ENCODE measurements at places on chromosomes 6 and 20. TPM values are rescaled to one million over a fixed set of nuclear protein-coding genes. Genes with fewer than 3 reads are reported as not detected.

The LHFPL5 gene
- not detected for total RNA-seq

The MLN gene
- total RNA-seq: not detected

- H3K27ac ChIP-seq: no peak overlapping the region
- peaks cover 9% of the 10 kb centered on the region for H3K4me1 ChIP-seq
- H3K27me3 ChIP-seq: no peaks in the 10 kb centered on the region
- H3K4me3 ChIP-seq: no peak overlapping the region
- DNase-seq: no peak
Observed at GRCh38 chr6:170221753-170222400, 69.0 kb downstream of the DLL1 start.

DNA sequence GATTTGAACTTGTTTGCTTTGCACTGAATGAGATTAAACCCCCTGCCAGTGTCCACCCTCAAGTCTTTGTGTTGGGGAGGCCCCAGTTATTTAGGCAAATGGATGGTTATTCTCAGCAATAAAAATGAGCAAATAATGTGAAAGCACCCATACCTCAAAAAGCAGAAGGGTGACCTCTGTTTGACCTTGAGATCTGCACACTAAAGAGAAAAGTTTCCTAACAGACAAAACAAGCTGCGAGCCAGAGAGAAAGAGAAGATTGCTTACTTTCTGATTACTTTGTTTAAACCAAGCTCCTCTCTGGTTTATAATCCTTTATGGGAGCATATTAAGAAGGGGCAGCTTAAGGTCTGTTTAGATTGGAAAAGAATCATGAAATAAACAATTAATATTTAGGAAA lies 30.4 kb upstream of the TRERF1 start:
- H3K27me3 ChIP-seq: no peaks in the 10 kb centered on the region
- H3K4me3 ChIP-seq: no peak overlapping the region
- no peak overlapping the region for H3K27ac ChIP-seq
- no peaks in the 10 kb centered on the region for H3K36me3 ChIP-seq
- H3K4me1 ChIP-seq: no peaks in the 10 kb centered on the region
- DNase-seq: no peak

- peaks cover 54% of the 10 kb centered on the region for H3K27me3 ChIP-seq
- no peak for DNase-seq
- H3K4me3 ChIP-seq: peak within 1 kb of the TSS; percentile 57
- peaks cover 4% of the 10 kb centered on the region for H3K4me1 ChIP-seq
- no peaks in the 10 kb centered on the region for H3K36me3 ChIP-seq
Observed at GRCh38 chr6:106974336-106974998, at the start of gene CD24. Gene CD24 (minus strand): TSS chr6:106974729. CDS start chr6:106974646, 83 bp downstream.
